ENCODE measurements at places on chromosomes 7 and 10.

GRCh38 chr7:117837841-117838240 lies 35.4 kb downstream of the CTTNBP2 start:
- DNase-seq = no peak

DNA sequence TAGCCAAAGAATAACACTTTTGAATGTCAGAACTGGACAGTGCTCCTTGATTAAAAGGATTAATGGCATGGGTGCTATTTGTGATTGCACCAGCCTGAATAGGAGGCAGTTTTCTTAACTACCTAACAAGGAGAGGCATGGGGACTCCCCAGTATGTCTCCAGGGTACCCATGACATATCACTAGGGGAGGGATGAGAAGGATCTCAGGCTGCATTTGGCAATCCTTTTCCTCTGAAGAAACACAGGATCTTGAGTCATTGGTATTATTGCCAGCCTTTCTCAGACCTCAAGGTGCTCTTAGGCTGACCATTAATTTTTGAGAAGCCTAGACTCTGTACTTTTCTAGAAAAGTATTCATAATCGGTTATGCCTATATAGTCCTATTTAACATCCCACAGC lies 77.5 kb upstream of the NPVF start:
- no peak for DNase-seq

DNA sequence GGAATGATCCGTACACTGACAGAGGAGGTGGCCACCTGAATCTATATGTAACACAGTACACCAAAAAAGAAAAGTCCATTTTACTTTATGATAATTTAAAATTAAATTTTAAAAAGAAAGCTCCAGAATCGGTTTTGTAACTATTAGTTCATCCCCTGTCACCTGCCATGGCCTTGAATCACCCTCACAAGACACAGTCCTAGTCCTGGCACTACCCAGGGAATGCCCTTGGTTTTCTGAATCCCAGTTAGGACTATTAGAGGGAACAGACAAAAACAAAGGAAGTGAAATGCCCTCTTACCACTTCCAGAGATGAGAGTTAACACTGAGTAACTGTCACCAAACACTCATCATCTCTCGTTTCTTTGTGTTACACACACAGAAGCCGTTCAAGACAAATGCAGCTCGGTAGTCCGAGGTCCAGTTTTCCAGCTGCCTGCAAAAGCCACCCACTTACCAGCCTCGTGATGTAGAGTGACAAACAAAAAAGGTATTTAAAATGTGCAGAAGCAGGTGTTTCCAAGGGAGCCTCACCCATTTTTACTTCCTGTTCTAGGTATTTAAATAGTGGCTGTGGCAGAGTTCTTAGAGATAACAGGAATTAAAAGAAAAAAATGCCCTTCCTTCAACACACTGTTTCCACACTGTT lies 6.1 kb downstream of the PTPRN2 start:
- DNase-seq = no peak

GRCh38 chr10:5968037-5968680 lies 9.2 kb downstream of the IL15RA start:
- DNase-seq = no peak

- no peak for DNase-seq
These were observed 75.6 kb downstream of the CCDC6 start for GRCh38 chr10:59830601-59831259.

DNA sequence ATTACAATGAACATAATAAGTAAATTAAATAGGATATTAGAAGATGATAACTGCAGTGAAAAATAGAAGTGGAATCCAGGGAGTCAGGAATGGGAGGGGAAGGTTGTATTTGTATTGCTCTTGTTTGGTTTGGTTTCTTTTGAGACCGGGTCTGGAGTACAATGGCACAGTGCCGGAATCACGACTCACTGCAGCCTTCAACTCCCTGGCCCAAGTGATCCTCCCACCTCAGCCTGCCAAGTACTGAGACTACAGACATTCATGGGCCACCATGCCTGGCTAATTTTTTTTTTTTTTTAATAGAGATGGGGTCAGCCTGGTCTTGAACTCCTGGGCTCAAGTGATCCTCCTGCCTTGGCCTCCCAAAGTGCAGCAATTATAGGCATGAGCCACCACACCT lies 59.9 kb upstream of the LRRC4 start:
- no peak for DNase-seq

- DNase-seq = no peak
These were observed 89.7 kb downstream of the POLR1F start for GRCh38 chr7:19619122-19619521.

DNA sequence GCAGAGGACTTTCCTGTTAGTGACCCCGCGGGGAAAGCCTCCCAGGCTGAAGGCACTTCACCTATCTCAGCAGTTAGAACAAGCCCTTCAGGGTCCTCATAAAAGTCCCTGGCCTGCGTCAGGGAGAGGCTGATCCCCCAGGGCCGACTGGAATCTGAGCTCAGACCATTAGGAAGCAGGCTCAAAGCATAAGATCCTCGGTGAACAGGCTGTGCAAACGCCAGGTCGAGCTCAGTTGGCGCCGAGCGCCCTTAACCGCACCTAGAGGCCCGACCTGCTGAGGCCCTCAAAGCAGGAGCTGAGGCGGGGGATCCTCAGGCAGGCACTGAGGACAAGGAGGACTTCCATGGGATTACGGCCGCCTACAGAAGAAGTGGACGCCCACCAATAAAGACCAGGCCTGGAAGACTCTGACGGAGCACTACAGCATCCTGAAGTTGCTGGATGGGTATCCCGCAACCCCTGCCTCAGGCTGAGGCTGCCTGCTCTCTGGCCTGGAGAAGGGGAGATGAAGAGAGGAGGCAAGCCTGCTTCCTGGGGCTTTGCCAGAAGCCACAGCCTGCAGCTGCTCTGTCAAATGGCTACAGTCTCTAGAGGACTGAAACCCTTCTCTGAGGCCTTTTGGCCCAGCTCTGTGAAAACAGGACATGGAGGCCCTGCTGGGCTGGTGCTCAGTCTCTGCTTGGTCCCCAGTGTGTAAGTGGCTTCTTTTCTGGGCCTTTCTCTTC lies 29.9 kb downstream of the LIPJ start:
- DNase-seq = peak; percentile 2

Measured in brain pericyte (primary cell).